ENCODE measurements at places on chromosomes 1 and 21. TPM values are rescaled to one million over a fixed set of nuclear protein-coding genes. Genes with fewer than 3 reads are reported as not detected.

GRCh38 chr1:12573015-12573825, 44.8 kb downstream of the DHRS3 start:
- no peaks in the 10 kb centered on the region for H3K27me3 ChIP-seq
- H3K36me3 ChIP-seq, result peaks cover 37% of the 10 kb centered on the region
- DNase-seq, result no peak
- H3K4me3 ChIP-seq, result no peak overlapping the region
- no peaks in the 10 kb centered on the region for H3K4me1 ChIP-seq
- H3K27ac ChIP-seq, result no peak overlapping the region

GRCh38 chr1:153465811-153466636, 5.6 kb upstream of the S100A7 start:
- no peak overlapping the region for H3K4me3 ChIP-seq
- H3K36me3 ChIP-seq, result no peaks in the 10 kb centered on the region
- no peaks in the 10 kb centered on the region for H3K4me1 ChIP-seq
- no peak overlapping the region for H3K27ac ChIP-seq

The PAQR6 gene
- total RNA-seq, result not detected

The LRRC3 gene
- total RNA-seq, result under 0.01 TPM

The MSH4 gene
- under 0.01 TPM for total RNA-seq

DNA sequence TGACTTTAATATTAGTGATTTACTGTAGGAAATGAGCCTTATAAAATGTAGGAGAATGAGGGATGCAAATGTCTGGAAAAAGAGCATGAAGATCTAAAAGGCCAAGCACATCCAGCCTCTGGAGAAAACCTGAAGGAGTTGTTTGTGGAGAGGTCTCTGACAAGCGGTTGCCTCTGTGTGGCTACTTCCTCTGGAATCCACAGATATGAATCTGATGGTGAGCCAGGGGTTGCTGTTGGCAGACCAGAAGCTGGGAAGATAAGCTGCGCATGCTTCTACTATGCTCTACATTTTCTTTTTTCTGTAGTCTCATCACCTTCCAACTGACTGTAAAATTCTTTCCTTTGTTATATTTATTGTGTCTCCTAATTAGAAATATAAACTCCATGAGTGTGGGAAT, 248.6 kb downstream of the OLFM3 start:
- no peak overlapping the region for H3K4me3 ChIP-seq
- H3K36me3 ChIP-seq, result no peaks in the 10 kb centered on the region
- no peak for DNase-seq

DNA sequence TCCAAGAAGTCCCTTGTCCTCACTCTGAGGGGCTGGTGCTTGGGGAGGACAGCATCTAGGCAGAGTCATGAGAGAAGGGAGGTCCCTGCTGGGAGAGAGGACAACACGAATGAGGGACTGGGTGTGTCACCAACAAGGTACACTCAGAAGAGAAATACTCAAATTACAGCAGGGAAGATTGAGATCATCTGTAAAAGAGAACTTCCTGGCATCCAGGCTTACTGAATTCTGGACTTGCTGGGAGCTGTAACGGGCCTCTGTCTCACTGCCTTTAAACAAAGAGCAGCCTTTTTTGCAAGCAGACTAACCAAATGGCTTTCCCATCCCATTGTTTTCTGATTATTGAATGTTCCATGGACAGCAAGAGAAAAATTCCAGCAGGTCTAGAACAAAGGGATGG, 195.7 kb upstream of the RAB4A start:
- H3K36me3 ChIP-seq, result no peaks in the 10 kb centered on the region
- H3K27ac ChIP-seq, result no peak overlapping the region
- H3K4me3 ChIP-seq, result no peak overlapping the region
- DNase-seq, result no peak

- H3K4me3 ChIP-seq, result no peak overlapping the region
- H3K36me3 ChIP-seq, result peaks cover 61% of the 10 kb centered on the region
- DNase-seq, result no peak
- H3K27me3 ChIP-seq, result no peaks in the 10 kb centered on the region
- no peak overlapping the region for H3K27ac ChIP-seq
- peaks cover 6% of the 10 kb centered on the region for H3K4me1 ChIP-seq
Measured at GRCh38 chr1:27414091-27414490, 21.7 kb downstream of the GPR3 start.

DNA sequence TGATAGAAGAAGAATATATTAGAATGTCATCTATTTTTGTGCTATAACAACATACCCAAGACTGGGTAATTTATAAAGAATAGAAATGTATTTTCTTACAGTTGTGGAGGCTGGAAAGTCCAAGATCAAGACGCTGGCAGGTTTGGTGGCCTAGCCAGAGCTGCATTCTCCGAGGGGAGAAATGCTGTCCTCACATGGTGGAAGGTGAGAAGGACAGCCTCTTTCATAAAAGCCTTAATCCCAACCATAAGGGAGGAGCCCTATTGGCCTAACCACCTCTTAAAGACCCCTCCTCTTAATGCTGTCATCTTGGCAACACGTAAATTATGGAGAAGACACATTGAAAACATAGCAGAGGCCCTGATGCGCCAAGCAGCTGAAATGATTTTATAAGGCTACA, 60.1 kb upstream of the KAZN start:
- no peak overlapping the region for H3K27ac ChIP-seq
- H3K27me3 ChIP-seq, result no peaks in the 10 kb centered on the region
- no peak overlapping the region for H3K4me3 ChIP-seq
- DNase-seq, result no peak

- H3K36me3 ChIP-seq, result no peaks in the 10 kb centered on the region
- H3K4me3 ChIP-seq, result no peak overlapping the region
- no peak overlapping the region for H3K27ac ChIP-seq
- H3K27me3 ChIP-seq, result no peaks in the 10 kb centered on the region
Measured at GRCh38 chr1:241747992-241748391, 95.9 kb downstream of the WDR64 start.

- H3K36me3 ChIP-seq, result no peaks in the 10 kb centered on the region
- peaks cover 7% of the 10 kb centered on the region for H3K4me1 ChIP-seq
- DNase-seq, result no peak
- H3K27me3 ChIP-seq, result peaks cover 10% of the 10 kb centered on the region
Measured at GRCh38 chr1:31828341-31828740, 12.5 kb upstream of the SPOCD1 start.

GRCh38 chr1:24643363-24644099, 429 bp downstream of the SRRM1 start:
- H3K4me3 ChIP-seq, result peak overlapping the region; percentile 85
- peaks cover 14% of the 10 kb centered on the region for H3K36me3 ChIP-seq
- peaks cover 6% of the 10 kb centered on the region for H3K4me1 ChIP-seq
- peak overlapping the region; percentile 79 for H3K27ac ChIP-seq
